ENCODE measurements at places on chromosomes 1 and 21.
A peak's percentile ranks its signal among the peaks of the same experiment; 100 is the strongest.

- DNase-seq, result no peak
Measured at GRCh38 chr21:45146306-45146705, 71.9 kb downstream of the ADARB1 start.

GRCh38 chr21:33588485-33589335 lies at the start of gene DONSON:
TSS of gene DONSON (minus strand) at chr21:33588684. CDS start at chr21:33588641, 43 bp downstream.
- peak; percentile 90 for DNase-seq

DNA sequence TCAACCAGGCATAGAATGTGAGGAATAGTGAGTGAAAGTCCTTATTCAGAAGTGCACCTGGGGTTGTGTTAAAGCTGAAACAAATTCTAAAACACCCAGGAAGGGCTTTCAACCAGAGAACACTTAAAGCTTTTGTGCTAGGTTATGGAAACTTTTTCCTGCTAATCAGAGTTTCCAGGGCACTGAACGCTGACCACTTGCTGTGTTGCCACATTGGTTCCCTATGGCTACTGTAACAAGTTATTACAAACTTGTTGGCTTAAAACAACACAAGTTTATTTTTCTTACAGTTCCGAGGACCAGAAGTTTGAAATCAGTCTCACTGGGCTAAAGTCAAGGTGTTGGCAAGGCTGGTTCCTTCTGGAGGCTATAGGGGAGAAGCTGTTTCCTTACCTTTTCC lies 300.6 kb downstream of the HHAT start:
- no peak for DNase-seq

GRCh38 chr21:46304955-46305354 lies 18.7 kb downstream of the C21orf58 start:
- no peak for DNase-seq

- DNase-seq, result no peak
Measured at GRCh38 chr21:20308586-20309315, 689.5 kb upstream of the NCAM2 start.

DNA sequence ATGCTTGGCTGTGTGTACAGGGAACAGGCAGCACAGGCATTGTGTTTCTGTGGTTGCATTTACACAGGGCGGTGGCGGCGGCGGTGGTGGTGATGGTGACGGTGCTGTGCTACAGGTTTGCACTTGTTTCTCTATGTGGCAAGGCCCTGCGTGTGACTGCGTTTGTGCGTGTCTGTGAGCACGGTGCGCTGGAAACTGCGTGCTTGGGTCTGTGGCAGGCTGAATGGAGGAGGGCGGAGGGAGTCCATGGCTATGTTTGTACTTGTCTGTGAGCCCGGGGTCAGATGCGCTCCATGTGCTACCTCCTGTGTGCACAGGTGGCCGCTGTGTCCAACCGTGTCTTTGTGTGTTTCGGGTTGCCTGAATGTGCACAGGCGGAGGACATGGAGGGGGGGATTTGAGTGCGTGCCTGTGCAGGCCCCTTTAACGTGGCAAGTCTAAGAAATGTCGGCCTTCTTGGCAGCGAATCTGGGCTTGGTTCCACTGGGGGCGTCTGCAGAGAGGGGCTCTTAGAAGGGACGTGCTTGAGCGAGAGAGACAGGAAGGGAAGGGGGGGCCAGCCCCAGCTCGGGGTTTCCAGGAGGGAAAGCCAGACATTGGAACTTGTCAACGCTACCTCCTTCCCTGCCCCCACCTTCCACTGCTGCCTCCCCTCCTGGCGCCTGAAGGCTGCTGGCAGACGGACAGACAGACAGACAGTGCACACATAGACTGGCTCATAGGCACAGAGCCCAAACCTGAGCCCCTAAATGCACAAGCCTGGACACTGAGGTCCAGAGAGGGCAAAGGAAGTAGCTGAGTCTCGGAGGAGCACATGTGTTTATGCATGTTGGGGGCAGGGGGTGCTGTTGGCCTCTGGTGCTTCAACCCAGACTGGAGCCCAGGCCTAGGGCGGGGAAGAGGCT lies 32.7 kb upstream of the WASF2 start:
- DNase-seq, result peak; percentile 77

DNA sequence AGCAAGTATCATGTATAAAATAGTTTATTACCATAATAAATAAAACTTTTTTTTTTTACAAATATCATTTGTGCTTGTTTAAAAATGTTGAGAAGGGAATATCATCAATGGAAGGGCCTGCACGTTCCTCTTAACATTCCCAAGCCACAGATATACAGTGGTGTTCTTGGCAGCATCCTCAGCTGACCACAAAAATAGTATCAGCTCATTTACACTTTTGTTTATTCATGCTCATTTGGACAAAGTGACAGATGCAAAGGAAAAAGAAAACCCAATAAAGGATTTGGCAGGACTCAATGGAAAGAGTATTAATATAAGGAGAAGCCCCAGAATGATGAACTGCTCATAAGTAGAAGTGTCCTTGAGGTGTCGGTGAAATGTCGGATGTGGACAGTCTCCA lies 349.6 kb downstream of the HHAT start:
- no peak for DNase-seq

- DNase-seq, result no peak
Measured at GRCh38 chr1:156394835-156395461, 25.9 kb downstream of the RHBG start.

DNA sequence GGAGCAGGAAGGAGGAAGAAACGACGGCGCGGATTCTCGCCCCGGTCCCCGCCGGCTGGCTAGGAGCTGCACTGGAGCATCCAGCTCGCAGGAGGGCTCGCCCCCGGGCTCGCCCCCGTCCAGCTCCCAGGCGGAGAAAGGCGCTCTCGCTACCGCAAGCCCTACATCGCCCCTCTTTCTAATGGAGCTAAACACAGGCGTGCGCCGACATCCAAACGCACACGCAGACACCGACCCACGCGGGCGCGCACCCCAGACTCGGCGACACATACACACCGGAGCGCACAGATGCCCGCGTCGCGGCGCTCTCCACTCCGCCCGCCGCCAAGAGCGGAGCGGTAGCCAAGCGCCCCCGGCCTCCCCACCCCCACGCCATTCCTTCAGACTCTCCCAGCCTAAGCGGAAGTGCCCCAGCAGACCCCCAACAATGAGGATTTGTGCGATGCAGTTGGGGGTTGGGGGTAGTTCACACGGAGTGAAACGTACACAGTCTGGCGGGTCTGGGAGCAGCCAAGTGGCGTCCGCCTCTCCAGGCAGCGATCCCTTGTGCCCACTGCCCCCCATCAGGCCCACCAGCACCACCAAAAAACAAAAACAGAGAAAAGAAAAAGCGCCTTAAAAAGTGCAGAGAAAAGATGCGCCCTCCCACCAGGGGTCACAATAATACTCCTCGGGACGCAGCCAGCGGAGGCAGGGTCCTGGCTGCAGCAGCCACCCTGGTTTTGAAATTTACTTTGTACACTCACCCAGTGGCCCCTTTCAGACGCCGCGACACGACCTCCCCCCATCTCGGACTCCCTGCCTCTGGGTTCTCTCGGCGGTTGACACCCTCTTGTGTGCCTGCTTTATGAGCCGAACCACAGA lies 1.4 kb downstream of the DAB1 start:
- DNase-seq, result no peak

DNA sequence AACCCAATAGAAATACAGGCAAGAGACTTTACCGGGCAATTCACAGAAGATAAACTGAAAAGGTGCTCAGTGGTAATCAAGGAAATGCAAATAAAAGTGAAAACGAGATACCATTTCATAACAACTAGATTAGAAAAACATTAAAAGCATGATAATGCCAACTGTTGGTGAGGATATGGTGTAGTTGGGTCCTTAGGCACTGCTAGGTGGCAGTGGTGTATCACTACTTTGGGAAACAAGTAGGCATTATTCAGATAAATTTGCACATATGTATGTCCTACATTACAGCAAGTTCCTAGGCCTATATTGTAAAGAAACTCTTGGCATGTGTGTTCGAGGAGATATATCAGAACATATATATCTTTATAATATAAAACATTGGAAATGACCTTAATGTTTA lies 31.0 kb downstream of the AZIN2 start:
- DNase-seq, result no peak

DNA sequence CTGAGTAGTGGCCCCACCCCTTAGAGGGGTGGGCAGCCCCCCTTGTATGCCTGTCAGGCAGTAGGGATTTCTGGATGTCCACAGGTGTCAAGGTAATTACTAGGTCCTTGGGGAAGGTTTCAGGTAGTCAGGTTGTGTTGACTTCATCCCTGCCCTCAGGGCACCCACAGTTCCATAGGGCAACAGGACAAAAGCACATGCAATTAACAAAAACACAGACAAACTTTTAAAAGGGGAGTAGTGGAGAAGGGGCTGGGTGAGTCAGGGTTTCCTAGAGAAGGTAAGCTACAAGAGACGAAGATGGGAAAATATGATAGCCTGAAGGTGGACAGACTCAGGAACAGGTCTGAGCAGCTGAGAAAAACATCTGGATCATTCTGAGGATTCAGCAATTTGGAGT lies 14.1 kb downstream of the KRTCAP2 start:
- no peak for DNase-seq

DNA sequence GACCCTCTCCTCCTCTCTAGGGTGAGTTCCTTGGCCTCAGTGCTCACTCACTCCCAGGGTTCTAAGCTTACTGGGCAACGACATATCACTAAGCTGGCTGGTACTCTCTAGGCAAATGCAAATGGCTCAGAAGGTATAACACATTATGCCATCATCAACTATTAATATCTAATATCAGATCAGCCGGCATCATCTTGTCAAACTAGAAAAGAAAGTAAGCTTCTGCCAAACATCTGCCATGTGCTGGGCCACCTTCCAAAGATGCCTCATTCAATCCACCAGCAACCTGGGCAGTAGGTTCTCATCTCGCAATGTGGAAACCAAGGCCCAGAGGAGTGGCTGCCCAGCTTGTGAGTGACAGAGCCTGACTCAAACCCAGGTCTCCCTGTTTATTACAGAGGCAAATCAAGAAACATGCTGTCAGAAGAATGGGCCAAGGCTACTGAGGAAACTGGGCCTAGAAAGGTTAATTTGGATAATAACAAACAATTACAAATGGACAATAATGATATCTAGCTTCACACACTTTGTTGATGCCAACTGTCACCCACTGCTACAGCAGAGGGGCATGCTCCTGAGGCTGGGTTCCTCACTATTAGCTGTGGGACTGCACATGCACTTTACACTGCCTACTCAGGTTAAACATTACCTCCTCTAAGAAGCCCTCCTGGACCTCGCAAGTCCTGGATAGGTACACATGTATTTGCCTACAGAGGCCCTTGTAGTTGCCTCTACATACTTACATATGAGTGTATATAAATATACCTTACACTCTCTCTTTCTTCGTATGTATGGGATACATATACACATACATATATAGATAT lies 183.3 kb upstream of the JUN start:
- no peak for DNase-seq

DNA sequence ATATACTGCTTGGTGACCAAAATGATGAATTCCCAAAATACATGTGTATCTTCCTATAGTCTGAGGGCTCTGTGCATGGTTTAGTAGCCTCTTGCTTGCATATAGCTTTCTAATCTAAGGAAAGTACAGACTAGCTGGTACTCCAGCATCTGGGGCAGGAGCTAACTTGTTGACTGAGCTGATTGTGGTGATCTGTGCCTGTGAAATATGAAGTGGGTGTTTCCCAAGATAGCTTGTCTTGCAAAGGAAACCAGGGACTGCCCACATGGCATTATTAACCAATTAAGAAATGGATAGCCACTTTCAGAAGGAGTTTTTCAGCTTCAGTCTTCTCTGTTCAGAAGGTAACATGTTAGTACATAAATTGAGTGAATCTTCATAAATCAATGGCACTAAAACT lies 219.8 kb downstream of the NEGR1 start:
- DNase-seq, result no peak

DNA sequence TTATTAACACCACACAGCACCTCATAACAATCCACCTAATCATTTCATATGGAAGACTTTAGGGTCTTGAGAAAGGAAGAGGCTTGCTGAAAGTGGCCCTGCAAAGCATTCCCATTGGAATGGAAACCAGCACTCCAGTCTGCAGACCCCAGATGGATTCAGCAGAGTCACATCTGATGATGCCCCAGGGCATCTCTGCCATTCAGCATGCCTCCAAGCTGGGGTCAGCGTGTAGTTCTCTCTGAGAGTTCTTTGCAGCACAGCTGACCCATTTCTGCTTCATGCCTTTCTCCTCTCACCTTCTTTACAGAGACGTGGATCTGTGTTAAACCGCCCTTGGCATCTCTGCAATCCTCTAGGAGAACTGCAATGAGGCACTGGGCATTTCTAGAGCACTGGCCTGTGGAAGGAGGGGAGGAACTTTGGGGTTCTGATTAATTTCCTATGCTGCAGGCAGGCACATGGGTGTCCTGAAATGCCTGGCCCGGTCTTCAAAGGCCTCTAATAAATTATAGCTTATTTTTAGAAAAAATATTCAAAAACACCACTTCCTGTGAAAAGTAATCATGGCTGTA lies 2.6 kb upstream of the LUZP1 start:
- no peak for DNase-seq

- DNase-seq, result no peak
Measured at GRCh38 chr1:102896771-102897170, 211.6 kb downstream of the COL11A1 start.

DNA sequence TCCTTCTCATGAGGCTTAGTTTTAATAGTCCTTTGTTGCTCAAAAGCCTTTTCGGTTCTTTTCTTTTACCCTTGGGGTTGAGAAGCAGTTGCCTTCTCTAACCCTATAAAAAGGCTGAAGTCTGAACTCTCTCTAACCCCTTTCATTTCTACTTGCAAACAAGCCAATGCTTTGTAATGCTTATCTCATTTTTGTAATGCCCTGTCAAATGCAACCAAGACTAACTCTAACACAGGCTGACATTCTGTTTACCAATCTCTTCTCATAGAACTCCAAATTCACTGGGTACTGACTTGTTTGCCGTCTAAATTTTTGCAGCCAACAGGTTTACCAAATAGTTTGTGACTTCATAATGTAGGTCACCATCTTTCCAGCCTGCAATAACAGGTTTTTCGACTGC lies 233.9 kb upstream of the SNX7 start:
- DNase-seq, result no peak

Data from naive thymus-derived CD8-positive, alpha-beta T cell (primary cell).